ENCODE measurements at places on chromosomes 5 and 9. TPM values are rescaled to one million over a fixed set of nuclear protein-coding genes. Genes with fewer than 3 reads are reported as not detected.

- H3K27me3 ChIP-seq, result no peaks in the 10 kb centered on the region
- H3K4me3 ChIP-seq, result no peak overlapping the region
- no peaks in the 10 kb centered on the region for H3K4me1 ChIP-seq
Measured at GRCh38 chr5:88364991-88365390, 96.3 kb upstream of the TMEM161B start.

FCN2 gene
- total RNA-seq, result not detected

GRCh38 chr5:159490507-159490906, 160.2 kb upstream of the IL12B start:
- H3K4me1 ChIP-seq, result no peaks in the 10 kb centered on the region
- H3K27ac ChIP-seq, result no peak overlapping the region
- H3K4me3 ChIP-seq, result no peak overlapping the region

GABRB2 gene
- total RNA-seq, result 3.3 TPM

GRCh38 chr5:142281008-142281367, 43.8 kb downstream of the SPRY4 start:
- no peaks in the 10 kb centered on the region for H3K27me3 ChIP-seq
- H3K4me1 ChIP-seq, result peaks cover 17% of the 10 kb centered on the region
- DNase-seq, result no peak
- no peak overlapping the region for H3K4me3 ChIP-seq
- H3K36me3 ChIP-seq, result no peaks in the 10 kb centered on the region

- H3K4me1 ChIP-seq, result no peaks in the 10 kb centered on the region
Measured at GRCh38 chr5:39132792-39133191, 58.6 kb upstream of the RICTOR start.

DNA sequence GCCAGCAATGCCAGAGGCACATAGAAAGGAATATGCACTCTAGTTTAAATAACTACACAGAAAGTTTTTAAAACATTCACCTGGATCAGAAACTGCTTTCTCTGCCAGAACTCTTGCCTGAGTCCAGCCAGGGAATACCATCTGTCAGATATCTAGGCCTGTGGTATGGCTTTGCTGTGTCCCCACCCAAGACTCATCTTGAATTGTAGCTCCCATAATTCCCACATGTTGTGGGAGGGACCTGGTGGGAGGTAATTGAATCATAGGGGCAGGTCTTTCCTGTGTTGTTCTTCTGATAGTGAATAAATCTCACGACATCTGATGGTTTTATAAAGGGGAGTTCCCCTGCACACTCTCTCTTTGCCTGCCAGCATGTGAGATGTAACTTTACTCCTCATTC, 41.5 kb upstream of the KCNV2 start:
- no peak for DNase-seq
- H3K27ac ChIP-seq, result no peak overlapping the region
- H3K36me3 ChIP-seq, result no peaks in the 10 kb centered on the region
- no peaks in the 10 kb centered on the region for H3K27me3 ChIP-seq

GRCh38 chr5:143820451-143820850, 8.5 kb downstream of the HMHB1 start:
- H3K4me1 ChIP-seq, result no peaks in the 10 kb centered on the region
- no peak overlapping the region for H3K27ac ChIP-seq
- H3K36me3 ChIP-seq, result no peaks in the 10 kb centered on the region

GRCh38 chr5:127615916-127616315, 33.0 kb upstream of the CTXN3 start:
- no peaks in the 10 kb centered on the region for H3K27me3 ChIP-seq
- no peak overlapping the region for H3K27ac ChIP-seq
- no peaks in the 10 kb centered on the region for H3K4me1 ChIP-seq

DNA sequence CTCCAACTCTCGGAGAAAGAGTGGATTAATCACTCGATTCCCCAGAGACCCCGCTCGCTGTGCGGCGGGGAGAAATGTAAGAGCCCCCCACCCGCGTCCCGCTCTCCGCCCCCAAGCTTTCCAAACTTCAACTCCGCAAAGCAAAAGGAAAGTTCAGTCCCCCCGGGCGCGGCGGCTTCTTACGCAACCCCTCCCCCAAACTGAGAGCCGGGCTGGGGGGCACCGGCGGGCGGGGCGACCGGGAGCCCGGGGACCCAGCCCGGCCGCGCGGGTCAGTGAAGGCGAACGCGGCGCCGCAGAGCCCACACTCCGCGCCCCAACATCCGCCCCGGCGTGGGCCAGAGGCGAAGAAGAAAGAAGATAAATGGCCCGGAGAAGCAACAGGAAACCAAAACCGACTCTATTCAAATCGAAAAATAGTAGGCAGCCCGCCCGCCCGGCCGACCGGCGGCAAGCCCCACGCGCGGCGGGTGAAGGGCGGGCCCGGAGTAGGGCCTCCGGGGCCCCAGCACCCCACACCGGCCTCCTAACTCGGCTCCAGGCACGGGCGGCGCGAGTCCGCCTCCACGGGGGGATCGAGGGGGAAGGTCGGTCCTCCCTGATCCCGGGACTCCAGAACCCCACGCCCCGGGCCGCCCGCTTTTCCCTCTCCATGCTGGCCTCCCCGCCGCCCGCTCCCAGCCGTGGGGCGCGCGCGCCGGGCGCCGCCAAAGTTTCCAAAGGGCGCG, 720 bp downstream of the NOTCH1 start:
- no peaks in the 10 kb centered on the region for H3K36me3 ChIP-seq
- H3K4me3 ChIP-seq, result peak overlapping the region; percentile 99
- no peaks in the 10 kb centered on the region for H3K27me3 ChIP-seq
- peaks cover 9% of the 10 kb centered on the region for H3K4me1 ChIP-seq

GRCh38 chr9:112035166-112035826, 138.7 kb downstream of the UGCG start:
- H3K27me3 ChIP-seq, result no peaks in the 10 kb centered on the region
- H3K4me3 ChIP-seq, result no peak overlapping the region
- peaks cover 17% of the 10 kb centered on the region for H3K4me1 ChIP-seq
- no peaks in the 10 kb centered on the region for H3K36me3 ChIP-seq
- peak overlapping the region; percentile 80 for H3K27ac ChIP-seq

DNA sequence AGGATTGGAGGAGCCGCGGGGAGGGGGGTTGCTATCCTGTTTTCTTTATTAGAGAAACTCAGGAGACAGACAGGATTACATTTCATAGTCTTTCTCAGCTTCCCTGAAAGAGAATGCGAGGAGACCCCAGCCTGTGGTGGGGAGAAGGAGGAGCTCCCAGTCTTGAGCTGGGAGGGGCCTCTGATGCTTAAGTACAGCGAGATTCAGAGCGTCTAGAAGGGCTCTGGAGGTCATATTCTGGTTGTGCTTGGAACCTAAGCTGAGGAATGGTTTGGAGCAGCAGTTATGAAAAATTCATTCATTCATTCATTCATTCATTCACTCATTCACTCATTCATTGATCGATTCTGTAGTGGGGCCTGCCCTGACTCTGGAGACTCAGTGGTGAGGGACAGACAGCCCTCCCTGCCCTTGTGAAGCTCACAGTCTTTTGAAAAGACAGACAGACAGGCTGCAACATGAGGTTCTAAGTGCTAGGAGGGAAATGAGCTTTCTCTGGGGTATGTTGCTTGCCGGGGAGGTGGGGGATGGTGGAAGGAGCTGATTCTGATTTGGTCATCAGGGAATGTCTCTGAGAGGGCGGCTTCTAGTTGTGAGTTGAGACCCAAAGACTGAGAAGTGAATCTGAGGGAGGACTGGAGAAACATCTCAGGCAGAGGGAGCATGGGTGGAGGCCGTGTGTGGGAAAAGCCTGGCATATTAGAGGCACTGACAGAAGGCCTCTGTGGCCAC, 2.5 kb upstream of the SPRY4 start:
- DNase-seq, result peak; percentile 55
- no peaks in the 10 kb centered on the region for H3K27me3 ChIP-seq
- H3K27ac ChIP-seq, result no peak overlapping the region
- H3K36me3 ChIP-seq, result no peaks in the 10 kb centered on the region
- H3K4me3 ChIP-seq, result no peak overlapping the region

LEAP2 gene
- 1.2 TPM for total RNA-seq

DNA sequence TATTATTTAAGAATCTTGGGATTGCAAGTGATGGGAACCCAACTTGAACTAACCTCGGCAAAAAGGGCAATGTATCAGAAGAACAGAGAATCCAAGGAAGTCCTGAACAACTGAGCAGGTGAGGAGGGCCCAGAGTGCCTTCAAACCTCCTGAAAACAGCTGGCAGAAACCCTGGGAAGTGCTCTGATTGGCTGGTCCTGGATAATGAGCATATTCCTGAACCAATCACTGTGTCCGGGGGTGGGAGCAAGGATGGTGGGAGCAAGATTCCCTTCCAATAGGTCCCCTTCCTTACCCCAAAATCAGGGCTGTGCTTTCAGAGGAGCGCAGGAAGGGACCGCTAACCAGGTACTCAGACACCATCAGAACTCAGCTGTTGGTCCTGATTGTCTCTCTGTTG, 31.9 kb upstream of the TBC1D2 start:
- H3K27me3 ChIP-seq, result no peaks in the 10 kb centered on the region
- no peak for DNase-seq
- H3K4me1 ChIP-seq, result no peaks in the 10 kb centered on the region

DNA sequence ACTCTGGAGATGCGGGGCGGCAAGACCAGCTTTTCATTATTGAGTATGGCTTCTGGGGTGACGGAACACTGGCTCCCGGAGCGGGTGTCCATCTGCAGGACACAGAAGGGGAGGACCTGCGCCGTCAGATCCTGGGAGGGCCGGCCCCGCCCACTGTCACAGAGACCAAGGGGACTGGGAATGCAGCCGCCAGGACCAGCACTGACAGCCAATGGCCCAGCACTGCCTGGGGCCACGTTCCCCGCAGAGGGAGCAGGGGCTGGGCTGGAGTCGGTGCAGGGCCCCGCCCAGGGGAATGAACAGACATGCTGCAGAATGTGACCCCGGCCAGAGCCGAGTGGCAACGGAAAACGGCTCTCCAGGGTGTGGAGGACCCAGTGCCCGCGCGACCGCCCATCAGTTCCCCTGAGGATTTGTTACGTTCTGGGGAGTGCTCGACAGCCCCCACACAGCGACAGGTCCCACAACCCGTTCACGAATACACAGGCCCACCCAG, at the start of gene ZDHHC11:
Gene ZDHHC11 (minus strand): TSS at position 476 of the 496 bp plus-strand sequence. CDS start 384 bp downstream, at position 92.
- no peak within 1 kb of the TSS for H3K27ac ChIP-seq
- H3K4me3 ChIP-seq, result no peak within 1 kb of the TSS
- H3K27me3 ChIP-seq, result no peaks in the 10 kb centered on the region
- peaks cover 8% of the 10 kb centered on the region for H3K4me1 ChIP-seq
- no peak for DNase-seq

HOMER1 gene
- 18.1 TPM for total RNA-seq

- peak overlapping the region; percentile 45 for H3K27ac ChIP-seq
- H3K27me3 ChIP-seq, result no peaks in the 10 kb centered on the region
- H3K4me1 ChIP-seq, result peaks cover 13% of the 10 kb centered on the region
- no peak for DNase-seq
- H3K36me3 ChIP-seq, result no peaks in the 10 kb centered on the region
- H3K4me3 ChIP-seq, result no peak overlapping the region
Measured at GRCh38 chr5:54302267-54302687, 8.1 kb downstream of the ARL15 start.

FOXI1 gene
- not detected for total RNA-seq

GRCh38 chr9:111559000-111559610, 34.1 kb downstream of the ZNF483 start:
- H3K27me3 ChIP-seq, result no peaks in the 10 kb centered on the region
- no peak overlapping the region for H3K27ac ChIP-seq
- no peak for DNase-seq
- no peak overlapping the region for H3K4me3 ChIP-seq
- peaks cover 10% of the 10 kb centered on the region for H3K36me3 ChIP-seq

IL31RA gene
- total RNA-seq, result not detected

GRCh38 chr9:91210318-91210717, 151.4 kb downstream of the AUH start:
- no peak overlapping the region for H3K4me3 ChIP-seq
- H3K36me3 ChIP-seq, result peaks cover 4% of the 10 kb centered on the region
- no peaks in the 10 kb centered on the region for H3K27me3 ChIP-seq
- no peak for DNase-seq
- H3K27ac ChIP-seq, result no peak overlapping the region
- peaks cover 17% of the 10 kb centered on the region for H3K4me1 ChIP-seq

- H3K36me3 ChIP-seq, result no peaks in the 10 kb centered on the region
- no peak overlapping the region for H3K4me3 ChIP-seq
- no peaks in the 10 kb centered on the region for H3K27me3 ChIP-seq
- H3K27ac ChIP-seq, result no peak overlapping the region
- peaks cover 31% of the 10 kb centered on the region for H3K4me1 ChIP-seq
Measured at GRCh38 chr5:79507251-79508205, 6.4 kb downstream of the HOMER1 start.

DNA sequence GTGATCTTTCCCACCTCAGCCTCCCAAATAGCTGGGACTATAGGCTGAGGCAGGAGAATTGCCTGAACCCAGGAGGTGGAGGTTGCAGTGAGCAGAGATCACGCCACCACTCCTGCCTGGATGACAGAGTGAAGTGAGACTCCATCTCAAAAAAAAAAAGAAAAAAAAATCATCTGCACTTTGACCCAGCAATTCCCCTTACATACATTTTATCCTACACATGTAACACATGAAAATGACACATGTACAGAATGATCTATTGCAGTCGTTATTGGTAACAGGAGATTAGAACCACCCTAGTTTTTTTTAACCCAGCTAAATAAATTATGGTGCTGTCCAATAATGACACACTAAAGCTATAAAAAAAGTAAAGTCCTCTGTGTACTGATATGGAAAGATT, 14.2 kb downstream of the RUFY1 start:
- H3K27ac ChIP-seq, result no peak overlapping the region
- DNase-seq, result no peak
- H3K36me3 ChIP-seq, result peaks cover 37% of the 10 kb centered on the region
- no peaks in the 10 kb centered on the region for H3K27me3 ChIP-seq
- H3K4me3 ChIP-seq, result no peak overlapping the region
- no peaks in the 10 kb centered on the region for H3K4me1 ChIP-seq

- no peaks in the 10 kb centered on the region for H3K4me1 ChIP-seq
- no peaks in the 10 kb centered on the region for H3K36me3 ChIP-seq
- DNase-seq, result no peak
- H3K4me3 ChIP-seq, result no peak overlapping the region
- H3K27me3 ChIP-seq, result no peaks in the 10 kb centered on the region
- H3K27ac ChIP-seq, result no peak overlapping the region
Measured at GRCh38 chr9:33202552-33203201, 35.5 kb upstream of the B4GALT1 start.

All from cardiac muscle cell (in vitro differentiated cells and primary cell).